ENCODE measurements at places on chromosomes 7 and 10.

DNA sequence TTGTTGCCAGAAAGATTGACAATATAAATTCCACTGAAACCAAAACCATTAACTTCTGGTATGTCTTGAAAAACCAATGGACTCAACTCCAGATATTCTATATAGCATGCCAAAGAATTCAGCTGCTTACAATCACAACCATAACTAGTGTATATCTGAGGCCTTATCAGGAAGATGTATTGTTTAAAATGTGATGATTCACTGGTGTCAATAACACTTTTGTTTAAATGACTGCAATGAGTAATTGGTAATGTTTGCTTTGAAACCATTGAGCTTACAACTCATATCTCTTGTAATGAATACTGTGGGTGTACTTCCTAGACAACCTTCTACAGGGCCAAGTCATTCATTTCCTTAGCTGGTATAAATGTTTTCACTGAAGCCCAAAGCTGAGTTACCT is 727.9 kb upstream of the KCND2 start:
- no peak for DNase-seq

DNA sequence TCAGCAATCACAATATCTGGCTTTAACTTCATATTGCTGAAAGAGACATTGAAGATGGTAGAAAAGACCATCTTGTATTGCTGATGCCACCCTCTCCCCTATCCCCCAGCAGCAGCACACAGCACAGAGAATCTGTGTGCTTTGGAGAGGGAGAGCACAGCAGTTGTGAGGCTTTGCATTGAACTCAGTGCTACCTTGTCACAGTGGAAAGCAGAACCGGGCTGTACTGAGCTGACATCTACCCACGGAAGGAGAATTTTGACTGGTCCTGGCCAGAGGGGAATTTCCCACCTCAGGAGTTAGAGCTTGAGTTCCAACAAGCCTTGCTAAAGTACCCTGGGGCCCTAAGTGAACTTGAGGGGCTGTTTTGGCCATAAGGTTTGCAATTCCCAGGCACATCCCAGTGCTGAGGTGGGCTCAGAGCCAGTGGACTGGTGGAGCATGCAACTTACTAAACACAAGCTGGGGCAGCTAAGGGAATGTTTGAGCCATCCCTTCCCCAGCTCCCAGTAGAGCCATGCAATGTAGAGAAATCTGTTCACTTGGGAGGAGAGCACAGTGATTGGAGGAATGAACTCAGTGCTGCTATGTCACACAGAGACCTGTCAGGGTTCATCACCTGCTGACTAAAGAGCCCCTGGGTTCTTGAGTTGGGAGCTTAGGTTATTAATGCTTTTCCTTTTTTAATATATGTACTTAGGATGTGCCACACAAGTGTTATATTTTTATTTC is 62.1 kb downstream of the OR13A1 start:
- no peak for DNase-seq

GRCh38 chr10:17454161-17455014 is at the start of gene ST8SIA6:
ST8SIA6 (minus strand) TSS chr10:17454595; CDS start chr10:17454255, 340 bp downstream.
- peak; percentile 56 for DNase-seq

- DNase-seq = no peak
These were observed 17.6 kb downstream of the GLI3 start for GRCh38 chr7:42219447-42219846.
